ENCODE measurements at places on chromosomes 13 and 19.

- DNase-seq, result no peak
Observed at GRCh38 chr13:92590503-92590908, 636.1 kb upstream of the GPC6 start.

DNA sequence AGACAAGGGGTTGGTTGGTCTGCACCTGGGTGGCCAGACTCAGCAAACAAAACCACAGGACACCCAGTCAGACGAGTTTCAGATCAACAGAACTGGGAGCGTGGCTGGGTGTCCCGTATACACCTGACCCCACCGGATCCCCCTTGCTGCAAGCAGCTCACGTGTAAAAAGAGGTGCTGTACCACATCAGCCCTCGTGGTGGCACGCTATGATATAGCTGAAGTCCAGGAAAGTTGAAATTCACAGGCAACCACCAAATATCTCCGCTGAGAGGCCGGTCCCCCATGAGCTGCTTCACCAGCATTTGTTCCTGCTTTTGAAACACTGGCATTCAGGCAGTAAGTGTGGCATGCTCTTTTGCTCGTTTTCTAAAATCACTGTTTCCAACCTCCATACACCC lies 92.3 kb downstream of the TUBA3C start:
- no peak for DNase-seq

GRCh38 chr19:15498156-15498858 lies 10.0 kb upstream of the CYP4F22 start:
- DNase-seq, result no peak

DNA sequence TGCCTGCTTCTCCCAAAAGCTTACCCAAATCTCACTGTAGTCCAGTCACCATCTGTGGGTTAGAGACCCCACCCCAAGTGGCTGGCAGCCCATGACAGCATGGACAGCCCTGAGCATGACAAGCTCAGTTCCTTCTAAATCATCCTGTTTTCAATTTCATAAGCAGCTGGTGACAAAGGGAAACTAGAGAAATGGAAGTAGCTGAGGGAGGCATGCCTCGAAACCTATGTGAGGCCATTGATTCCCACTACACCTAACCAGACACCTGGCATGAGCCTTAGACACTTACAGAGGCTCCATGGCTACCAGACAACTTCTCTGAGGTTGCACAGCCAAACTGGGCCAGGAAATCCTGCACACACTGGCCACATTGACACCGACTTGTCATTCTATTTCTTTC lies 56.2 kb downstream of the ABCC4 start:
- no peak for DNase-seq

DNA sequence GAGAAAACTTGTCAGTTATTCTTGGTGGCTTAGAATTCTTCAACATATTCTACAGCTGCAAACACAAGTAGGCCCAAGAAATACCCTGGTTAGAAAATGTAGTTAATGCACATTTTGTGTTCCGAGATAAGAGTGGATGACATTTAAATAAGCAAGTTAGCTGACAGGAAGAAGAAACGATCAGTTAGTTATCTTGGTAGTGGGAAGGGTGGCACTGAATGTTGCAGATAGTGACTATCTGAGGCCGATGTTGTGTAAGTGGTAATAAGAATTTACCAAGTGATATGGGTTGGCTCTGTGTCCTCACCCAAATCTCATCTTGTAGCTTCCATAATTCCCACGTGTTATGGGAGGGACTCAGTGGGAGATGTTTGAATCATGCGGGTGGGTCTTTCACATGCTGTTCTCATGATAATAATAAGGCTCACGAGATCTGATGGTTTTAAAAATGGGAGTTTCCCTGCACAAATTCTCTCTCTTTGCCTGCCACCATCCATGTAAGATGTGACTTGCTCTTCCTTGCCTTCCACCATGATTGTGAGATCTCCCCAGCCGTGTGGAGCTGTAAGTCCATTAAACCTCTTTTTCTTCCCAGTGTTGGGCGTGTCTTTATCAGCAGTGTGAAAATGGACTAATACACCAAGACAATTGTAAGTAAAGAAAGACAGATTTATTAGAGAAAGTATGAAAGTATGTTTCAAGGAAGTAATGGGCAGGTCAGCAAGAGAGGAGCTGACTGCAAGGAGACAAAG lies 10.9 kb upstream of the AKAP11 start:
- no peak for DNase-seq

DNA sequence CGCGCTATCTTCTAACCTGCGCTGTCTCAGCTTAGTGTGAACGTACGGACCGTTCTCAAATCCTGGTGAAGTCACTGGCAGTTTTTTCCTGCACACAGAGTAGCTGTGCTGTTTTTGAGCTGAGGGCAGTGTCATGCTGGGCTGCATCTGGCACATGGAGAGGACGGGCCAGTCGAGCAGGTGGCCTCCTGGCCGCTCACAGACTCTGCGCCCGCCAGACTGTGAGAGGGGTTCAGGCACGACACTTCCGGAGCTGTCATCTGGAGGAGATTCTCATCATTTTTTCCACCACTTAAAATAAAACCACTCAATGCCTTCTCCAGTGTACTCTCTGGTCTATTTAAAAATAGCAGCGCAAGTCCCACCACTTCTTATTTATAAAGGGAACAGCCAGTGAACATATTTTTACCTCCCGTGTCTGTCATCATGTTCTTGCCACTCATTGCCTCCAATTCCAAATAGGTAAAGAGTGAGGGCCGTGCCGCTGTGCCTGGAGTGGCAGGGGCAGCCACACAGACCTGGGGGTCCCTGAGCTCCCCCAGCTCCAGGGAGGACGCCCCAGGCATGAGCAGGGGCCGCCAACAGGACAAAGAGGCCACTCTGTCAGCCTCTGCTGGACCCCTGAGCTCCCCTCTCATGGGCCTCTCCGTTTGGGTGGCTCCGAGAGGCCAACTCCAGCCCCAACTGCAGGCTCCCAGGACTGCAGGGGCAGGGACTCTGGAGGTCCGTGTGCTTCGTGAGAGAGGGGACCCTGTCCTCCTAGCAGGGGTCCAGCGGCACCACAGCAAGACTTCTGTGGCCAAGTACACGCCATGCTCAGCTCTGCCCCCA lies 36.9 kb upstream of the GRTP1 start:
- DNase-seq, result no peak

DNA sequence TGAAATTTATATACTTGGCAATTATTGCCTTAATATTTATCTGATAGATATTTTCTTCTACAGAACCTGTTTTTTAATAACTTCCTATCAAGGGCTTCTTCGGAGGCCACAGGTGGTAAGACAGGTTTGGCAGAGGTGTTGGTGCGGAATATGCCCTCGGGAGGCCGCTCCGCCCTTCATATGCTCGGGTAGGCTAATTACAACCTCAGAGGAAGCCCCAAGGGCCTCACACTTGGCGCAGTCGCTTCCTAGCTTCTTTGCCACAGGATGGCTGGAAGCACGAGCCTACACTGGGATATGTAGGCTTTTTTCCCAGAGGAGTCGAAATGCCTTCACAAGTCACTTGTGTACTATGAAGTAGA lies 68.8 kb downstream of the LMO7 start:
- no peak for DNase-seq

- DNase-seq, result no peak
Observed at GRCh38 chr13:28805193-28805819, 14.8 kb upstream of the MTUS2 start.

DNA sequence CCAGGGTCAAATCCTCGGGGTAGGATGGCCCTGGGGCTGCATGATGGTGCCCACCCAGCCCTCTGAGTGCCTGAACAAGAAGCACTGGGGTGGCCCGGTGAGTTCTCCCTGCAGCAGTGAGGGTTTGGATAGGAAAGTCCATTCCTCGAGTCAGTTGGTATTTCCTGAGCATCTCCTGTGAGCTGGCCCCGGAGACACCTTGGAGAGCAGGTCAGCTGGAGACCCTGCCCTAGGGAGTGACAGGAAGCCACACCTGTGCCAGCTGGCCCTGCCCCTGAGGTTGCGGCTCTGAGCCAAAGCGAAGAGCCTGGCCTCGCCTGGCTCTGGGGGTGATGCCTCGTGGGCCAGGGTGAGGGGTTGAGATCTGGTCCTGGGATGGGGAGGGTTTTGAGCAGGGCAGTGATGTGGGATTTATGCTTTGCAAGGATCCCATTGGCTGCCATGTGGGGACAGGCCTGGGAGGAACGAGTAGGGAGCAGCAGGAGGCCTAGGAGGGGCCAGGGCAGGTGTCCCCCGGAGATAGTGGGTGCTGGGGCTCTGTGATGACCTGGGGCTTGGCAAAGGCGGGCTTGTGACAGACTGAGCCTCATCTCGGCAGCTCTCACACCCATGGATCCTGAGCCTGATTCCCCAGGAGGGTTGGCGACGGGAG lies 16.0 kb downstream of the CRTC1 start:
- no peak for DNase-seq

DNA sequence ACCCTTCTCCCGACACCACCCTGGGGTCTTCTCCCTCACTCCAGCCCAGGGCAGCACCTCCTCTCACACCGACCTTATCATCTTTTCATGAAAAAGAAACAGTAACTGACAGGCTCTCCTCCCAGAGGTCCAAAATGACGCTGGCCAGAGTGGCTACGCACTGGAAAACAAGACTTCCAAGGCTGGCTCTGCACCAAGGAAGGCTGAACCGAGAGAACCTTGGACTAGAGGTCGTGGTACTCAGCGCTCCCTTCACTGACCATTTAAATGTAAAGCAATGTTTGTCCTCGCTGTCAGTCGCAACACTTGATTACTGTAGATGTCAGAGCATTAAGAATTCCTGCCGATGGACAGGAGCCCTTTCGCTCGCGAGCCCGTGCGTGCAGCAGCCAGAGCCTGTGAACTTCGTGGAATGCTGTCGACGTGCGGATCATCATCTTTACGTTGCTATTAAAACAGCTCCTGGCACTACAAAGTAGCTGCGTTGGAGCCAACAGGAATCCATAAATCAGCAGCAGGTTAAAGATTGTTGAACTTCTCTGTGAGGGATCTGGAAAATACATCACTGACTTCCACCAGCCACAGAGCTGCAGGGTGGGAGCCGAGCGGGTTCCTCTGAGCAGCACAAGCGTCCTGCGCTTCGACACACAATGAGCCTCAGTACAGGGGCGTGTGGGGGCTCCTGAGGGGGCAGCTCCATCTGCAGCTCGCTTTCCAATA lies 125.5 kb upstream of the MCF2L start:
- no peak for DNase-seq

- no peak for DNase-seq
Observed at GRCh38 chr13:66099825-66100224, 1130.3 kb downstream of the PCDH9 start.

DNA sequence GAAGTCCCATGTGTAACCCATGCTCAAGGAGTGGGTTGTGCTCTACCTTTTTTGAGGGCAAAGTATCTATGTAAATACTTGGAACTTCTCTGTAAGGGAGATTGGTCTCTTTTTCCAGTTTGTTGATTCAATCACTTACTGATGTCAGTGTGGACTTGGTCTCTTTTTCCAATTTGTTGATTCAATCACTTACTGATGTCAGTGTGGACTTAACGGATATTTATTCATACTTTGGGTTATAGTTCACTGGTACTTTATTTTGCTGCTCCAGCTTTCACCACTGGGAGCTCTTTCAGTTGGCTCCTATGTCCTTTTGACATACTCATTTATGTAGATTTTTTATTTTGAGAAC lies 36.4 kb downstream of the COG3 start:
- no peak for DNase-seq

DNA sequence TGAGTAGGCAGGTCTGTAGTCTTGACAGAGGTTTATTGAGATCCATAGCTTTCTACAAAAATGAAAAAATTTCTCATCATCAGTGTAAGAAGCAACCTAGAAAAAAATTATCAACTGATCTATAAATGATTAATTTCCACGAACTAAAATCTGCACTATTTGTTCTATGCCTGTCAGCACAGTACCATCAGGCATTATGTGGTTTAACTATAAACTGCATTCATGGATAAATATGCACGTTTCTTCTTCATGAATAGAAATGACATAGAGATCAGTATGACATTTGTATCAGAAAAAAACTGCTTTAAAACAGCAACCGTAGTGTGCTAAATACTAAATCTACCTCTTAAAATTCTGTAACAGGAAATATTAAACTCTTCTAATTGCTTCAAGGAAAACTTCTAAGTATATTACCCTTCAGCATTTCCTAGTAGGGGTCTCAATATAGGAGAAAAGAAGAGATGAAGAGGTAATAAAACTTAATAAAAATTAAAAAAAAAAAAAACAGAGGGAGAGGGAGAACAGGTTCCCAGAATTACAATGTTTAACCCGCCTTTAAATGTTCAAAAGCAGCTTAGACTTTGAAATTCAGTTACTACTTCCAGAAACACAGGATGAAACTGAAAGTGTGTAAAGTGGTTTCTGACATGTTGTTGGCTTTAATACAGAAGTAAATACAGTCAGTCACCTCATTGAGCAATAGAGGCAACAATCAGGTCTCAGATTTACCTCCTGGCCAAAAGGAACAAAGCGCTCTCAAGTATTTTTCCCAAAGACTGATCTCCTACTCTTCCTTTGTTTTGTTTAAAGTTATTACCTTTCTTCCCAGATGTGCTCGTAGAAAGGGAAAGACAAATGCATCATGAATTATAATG lies 144.4 kb downstream of the DIAPH3 start:
- DNase-seq, result no peak

- no peak for DNase-seq
Observed at GRCh38 chr13:19158526-19159174, 23.0 kb downstream of the TUBA3C start.

GRCh38 chr19:19296953-19297689 lies 23.2 kb downstream of the SUGP1 start:
- no peak for DNase-seq

- no peak for DNase-seq
Observed at GRCh38 chr19:35117116-35117515, 1.5 kb downstream of the FXYD3 start.

DNA sequence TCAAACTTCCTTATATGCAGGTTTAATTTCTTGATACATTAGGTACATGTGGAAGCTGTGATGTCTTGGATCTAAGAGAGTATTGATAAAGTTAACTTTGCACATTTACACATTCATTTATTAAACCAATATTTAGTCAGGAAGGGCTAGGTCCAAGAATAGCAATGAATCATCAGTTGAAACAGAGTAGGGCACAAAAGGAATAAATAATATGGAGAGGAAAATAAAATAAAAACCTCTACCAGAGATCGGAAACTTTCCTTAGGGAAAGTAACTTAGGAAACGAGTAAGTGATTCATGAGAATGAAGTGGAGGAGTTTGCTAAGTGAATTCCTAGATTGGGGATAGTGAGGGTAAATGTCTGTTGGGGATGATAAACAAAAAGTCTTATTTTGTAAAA lies 259.4 kb upstream of the DACH1 start:
- no peak for DNase-seq

DNA sequence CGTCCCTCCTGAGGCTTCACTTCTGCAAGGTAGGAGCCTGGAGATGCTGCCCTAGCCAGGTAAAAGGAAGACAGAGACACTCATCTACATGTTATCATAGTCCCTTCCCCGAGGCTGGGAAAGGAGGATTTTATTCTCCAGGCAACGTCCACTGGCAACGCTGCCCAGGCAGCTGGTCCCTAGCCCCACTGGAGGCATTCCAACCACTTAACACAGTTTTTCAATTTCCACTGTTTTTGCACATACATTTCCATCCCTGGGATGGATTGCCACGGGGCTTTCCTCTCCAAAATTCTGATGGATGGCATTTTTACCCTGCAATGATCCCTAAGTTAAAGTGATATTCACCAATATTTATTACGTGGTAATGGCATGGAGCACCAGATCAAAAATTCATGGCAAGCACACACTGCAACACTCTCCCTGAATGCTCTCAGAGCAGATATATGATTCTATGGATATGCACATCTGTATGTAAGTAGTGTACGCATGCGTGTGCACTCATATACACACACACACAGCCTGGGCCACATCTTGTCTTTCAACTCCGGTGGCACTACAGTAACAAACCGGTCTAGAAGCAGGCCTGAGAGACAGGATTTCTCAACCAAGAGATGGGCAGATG lies 322.3 kb upstream of the TSHZ3 start:
- no peak for DNase-seq

- no peak for DNase-seq
Observed at GRCh38 chr19:35518313-35518712, 4.9 kb upstream of the DMKN start.

GRCh38 chr19:1066748-1067340 lies at the start of gene ARHGAP45:
Gene ARHGAP45 (plus strand): TSS chr19:1067167. CDS start chr19:1067406, 239 bp downstream.
- DNase-seq, result peak; percentile 73

Data from stimulated activated CD4-positive, alpha-beta T cell treated with anti-CD3 and anti-CD28 coated beads, Interleukin-12 subunit alpha, Interleukin-12 subunit beta, amount 100 ng/mL, for 48 hours (primary cell).